ENCODE measurements at places on chromosomes 13 and 19.

- no peak for DNase-seq
Observed at GRCh38 chr13:61727767-61728166, 312.1 kb upstream of the PCDH20 start.

- DNase-seq = no peak
Observed at GRCh38 chr13:42064259-42064658, 15.8 kb downstream of the DGKH start.

- DNase-seq = no peak
Observed at GRCh38 chr13:100668408-100668807, 6.2 kb downstream of the TMTC4 start.

DNA sequence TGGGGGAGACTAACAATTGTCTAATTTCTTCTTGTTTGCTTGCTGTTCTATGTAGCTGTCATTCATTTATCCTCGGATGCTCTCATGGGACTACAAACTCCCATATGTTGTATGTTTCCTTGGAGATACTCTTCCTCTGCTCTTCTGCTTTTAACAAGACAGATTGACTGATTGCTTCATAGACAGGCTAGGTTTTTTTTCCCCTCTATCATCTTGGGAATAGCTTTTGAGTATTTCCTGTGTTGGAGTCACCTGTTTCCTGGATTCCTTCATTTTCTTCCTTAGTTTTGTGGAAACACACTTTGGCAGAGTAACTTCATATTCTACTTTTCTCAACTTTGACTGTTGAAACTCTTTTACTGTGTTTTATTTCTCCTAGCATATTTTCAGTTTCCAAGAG is 27.6 kb downstream of the EDNRB start:
- DNase-seq = no peak

DNA sequence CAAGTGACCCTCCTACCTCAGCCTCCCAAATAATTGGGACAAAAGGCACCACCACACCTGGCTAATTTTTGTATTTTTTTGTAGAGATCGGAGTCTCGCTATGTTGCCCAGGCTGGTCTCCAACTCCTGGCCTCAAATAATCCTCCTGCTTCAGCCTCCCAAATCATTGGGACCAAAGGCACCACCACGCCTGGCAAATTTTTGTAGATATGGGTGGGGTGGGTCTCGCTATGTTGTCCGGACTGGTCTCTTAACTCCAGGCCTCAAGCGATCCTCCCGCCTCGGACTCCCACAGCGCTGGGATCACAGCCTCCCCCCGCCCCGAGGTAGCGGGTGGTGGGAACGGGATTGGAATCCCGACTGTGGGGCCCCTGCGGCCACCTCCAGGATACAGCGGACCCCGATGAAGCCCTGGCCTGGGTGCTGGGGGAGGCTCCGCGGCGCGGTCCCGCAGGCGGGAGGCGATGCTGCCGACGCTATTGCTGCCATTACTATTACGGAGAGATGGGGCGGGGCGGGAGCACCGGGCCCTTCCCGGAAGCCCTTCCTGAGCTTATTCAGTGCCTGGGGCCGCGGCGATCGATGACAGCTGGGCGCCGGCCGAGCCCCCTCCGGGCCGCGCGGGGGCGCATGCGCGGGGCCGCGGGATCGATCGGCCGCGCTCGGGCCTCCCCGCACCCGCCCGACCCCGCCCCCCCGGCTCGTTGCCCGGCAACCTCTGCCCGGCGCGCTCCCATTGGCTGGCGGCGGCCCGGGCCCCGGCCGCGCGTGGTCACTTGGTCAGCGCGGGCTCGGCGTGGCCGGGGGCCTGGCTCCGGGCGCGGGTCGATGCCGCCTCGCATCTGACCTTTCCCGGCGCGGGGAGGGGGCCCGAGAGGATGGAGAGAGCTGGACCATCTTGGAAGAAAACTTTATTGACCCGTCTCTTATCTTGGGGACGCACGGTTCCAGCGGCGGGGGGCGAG is 27.9 kb upstream of the ONECUT3 start:
- peak; percentile 75 for DNase-seq

GRCh38 chr19:8552810-8553209 is 24.4 kb downstream of the MYO1F start:
- no peak for DNase-seq

GRCh38 chr19:2356036-2356646 is 3.9 kb upstream of the TMPRSS9 start:
- no peak for DNase-seq

DNA sequence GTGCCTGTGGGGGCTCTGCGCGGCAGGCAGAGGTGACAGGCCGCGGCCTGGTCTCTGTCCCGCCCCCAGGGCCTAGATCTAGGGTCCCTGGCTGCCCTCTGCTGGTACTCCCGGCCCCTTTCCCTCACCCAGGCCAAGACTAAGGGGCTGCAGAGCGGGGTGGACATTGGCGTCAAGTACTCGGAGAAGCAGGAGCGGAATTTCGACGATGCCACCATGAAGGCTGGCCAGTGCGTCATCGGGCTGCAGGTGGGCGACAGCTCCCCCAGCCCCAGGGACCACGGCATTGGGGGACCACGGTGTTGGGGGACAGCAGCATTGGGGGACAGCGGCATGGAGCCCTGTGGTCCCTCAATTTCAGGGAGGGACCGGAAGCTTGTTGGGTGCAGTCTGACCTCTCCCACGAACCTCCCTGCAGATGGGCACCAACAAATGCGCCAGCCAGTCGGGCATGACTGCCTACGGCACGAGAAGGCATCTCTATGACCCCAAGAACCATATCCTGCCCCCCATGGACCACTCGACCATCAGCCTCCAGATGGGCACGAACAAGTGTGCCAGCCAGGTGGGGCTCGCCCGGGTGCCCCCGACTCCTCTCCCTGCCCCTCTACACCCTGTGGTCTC is 3.8 kb upstream of the ABCA7 start:
- no peak for DNase-seq

DNA sequence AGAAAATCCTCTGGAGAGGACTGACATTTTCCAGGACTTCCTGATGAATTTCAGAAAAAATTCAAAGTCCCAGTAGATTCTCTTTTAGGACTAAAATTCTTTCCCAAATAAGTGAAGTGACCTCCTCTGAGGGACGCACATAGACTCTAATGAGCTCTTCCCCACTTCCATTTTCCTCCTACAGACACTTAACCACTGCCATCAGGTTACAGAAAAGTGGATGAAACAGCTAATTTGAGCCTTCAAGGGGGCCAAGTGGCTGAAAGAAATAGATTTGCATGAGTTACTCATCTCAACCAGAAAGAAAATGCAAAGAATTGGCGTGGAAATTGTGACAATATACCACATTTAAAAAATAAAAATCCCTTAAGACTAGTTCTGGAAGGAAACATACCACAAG is 185.3 kb upstream of the EDNRB start:
- DNase-seq = no peak

DNA sequence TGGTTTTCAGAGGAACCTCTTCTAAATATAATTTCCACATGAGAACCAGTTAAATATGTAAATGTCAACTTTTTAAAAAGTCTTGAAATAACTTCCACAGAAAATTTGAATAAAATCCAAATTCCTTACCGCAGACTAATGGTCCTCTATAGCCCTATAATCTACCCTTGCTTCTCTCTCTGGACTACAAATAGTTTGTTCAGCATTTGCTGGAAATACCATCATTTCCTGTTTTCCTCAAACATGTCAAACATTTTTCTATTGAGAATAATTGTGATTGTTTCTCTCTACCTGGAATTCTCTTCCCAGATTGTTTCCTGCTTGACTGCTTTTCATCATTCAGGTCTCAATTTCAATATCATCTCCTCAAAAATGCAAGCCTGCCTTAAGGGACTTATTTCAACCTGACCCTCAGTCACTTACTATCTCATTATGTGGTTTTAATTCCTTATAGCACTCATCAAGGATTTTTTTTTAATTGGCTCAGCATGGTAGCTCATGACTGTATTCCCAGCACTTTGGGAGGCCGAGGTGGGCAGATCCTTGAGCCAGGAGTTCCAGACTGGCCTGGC is 898.9 kb upstream of the MIR17HG start:
- no peak for DNase-seq

- no peak for DNase-seq
Observed at GRCh38 chr19:2361246-2362045, 1.4 kb downstream of the TMPRSS9 start.

GRCh38 chr19:19068659-19069654 is 5.2 kb downstream of the SLC25A42 start:
- no peak for DNase-seq

GRCh38 chr19:44807162-44807561 is 1.7 kb upstream of the BCAM start:
- no peak for DNase-seq

GRCh38 chr13:94120878-94121277 is 358.6 kb downstream of the DCT start:
- DNase-seq = no peak

DNA sequence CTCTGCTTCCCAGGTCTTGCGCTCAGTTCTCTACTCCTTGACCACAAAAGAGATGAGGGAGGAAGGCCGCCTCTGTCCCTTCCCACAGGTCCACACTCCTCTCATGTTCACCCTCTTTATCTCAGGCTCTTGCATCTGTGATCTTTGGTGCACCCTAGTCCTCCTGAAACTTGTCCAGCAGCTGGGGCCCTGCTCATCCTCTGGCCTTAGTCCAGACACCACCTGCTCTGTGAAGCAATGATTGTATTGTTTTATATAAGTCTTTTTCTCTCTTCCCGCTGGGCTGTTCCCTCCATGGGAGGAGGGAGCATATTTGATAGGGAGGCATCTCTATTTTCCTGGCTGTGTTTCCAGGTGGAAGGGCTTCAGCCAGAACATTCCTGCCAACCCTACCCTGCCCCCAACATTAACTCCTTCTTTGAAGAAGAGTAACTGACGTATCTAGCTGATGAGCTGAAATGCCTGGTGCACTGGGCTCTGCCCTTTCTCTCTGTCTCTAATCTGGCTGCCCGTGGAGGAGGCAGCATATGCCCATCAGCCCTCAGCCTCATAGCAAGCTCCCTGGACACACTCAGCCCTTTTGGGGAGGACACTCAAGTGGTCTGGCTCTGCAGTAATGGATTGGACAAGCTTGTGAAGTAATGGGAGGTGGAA is 38.2 kb upstream of the SIAH3 start:
- no peak for DNase-seq

DNA sequence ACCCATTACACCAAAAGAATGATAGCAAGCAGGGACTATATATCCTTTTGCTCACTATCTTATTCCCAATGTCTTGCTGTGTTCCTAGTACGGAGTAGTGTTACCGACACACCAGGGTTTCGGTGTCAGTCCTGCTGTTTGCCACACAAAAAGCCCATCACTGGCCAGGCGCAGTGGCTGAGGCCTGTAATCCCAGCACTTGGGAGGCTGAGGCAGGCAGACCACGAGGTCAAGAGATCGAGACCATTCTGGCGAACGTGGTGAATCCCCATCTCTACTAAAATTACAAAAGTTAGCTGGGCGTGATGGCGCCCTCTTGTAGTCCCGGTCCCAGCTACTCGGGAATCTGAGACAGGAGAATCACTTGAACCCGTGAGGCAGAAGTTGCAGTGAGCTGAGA is 1467.3 kb upstream of the MIR17HG start:
- DNase-seq = no peak

Data from activated effector memory CD4-positive, alpha-beta T cell treated with anti-CD3 and anti-CD28 coated beads, Interleukin-2, amount 50 U/mL, for 16 hours (primary cell).